ENCODE measurements at places on chromosomes 2 and 18.

- DNase-seq = no peak
Measured at GRCh38 chr2:205681401-205682238, 681 bp upstream of the NRP2 start.

GRCh38 chr2:227160164-227160563 lies 3.8 kb downstream of the COL4A4 start:
- no peak for DNase-seq

DNA sequence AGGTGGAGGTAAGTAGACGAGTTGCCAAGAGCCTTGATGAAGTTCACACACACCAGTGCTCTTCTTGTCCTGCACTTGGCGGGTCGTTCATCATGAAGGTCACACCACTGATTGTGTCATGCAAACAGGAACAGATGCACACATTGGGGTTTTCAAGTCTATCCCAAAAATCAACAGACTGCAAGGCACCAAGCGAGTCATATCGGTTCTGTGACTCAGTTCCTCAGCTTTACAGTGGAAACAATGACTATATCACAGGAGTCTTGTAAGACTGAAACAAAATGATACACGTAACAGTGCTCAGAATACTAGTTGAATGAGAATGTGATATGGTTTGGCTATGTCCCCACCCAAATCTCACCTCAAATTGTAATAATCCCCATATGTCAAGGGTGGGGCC lies 526.9 kb upstream of the ID2 start:
- DNase-seq = no peak

DNA sequence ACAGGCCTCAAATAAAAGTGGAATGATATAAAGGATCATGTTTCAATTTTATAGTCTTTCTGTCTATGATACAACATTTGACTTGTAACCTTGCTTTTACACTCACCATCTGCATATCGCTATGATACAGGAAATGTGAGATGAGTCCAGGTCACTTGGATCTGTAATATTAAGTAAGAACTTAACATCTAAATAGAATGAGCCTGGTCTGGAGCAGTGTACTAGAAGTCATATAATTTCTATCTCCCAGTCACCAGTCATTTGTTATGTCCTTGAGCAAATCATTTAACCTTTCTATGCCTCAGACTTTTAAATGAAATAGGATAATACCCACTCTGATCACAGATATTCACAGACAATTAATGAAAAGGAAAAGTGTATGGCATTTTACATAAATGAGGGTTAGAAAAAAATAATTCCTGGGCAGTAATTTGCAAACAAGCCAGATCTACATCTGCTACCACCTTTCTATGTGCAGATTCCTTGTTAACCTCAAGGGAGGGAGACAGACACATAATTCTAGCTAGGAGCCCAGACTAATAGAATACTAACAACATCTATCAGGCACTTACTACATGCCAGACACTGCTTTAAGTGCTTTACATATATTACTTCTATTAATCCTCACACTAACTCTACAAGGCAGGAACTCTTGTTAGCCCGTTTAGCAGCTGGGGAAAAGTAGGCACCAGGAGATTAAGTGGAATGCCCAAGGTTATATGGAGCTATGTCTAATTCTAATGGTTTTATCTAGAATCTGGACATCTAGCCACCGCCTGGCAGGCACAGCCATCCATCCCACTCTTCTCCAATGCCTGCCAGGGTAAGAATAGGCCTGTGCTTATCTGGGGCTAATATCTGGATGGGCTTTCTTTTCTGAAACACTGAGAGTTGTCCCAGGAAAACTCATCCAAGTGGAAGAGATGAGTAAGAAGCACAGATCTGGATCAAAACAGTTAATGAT lies 313.6 kb upstream of the CDH20 start:
- no peak for DNase-seq

GRCh38 chr2:156118753-156119416 lies 213.6 kb downstream of the NR4A2 start:
- no peak for DNase-seq

DNA sequence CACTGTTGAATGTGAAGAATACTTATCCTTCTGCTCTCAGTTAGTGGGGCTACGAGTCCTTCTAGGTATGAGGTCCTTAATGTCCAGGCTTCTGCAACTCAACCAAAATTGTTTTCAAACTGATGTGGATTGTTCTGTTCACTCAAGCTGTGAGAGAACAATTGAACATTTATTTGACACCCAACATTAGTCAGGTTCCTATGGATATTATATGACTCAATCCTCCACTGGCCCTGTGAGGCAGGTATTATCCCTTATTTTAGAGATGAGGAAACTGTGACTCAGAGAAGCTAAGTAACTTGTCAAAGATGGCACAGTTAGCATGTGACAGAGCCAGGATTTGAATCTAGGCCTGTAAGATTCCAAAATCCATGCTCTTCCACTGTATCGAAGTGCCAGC lies 1.2 kb upstream of the LYG2 start:
- DNase-seq = no peak

DNA sequence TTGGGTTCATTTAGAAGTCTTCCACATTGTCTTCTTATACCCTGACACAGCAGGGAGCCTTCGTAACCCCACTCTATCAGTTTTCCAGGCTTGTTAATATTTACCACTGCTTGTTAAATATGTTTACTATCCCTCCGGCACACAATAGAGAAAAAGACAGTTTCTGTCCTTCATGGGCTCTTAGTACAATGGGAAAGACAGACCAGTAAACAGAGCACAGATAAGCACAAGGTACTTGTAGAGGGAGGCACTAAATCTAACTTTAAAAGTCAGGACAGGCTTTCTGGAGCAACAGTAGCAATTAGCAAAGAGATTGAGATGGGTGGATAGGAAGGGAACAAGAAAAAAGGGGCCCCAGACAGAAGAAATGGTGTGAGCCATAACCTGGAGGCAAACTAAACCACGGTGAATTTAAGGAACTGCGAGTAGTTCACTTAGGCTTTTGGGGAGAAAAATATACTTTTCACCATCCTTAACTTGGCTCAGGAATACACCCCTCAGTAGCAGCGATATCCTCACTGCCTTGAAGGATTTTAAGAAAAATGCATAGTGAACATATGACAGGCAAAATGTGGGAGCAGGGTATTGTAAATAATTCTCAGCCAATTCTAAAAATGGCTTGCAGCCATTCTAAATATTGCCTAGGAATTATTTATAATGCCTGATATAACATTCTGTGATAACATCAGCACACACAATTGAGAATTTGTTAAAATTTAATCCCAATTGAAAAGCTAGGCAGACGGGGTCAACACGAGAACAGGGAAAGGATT lies 383.7 kb downstream of the CDH2 start:
- no peak for DNase-seq

GRCh38 chr2:234789556-234790325 lies 162.1 kb upstream of the SH3BP4 start:
- DNase-seq = peak; percentile 97

- DNase-seq = no peak
Measured at GRCh38 chr2:221210686-221211085, 361.4 kb downstream of the EPHA4 start.

DNA sequence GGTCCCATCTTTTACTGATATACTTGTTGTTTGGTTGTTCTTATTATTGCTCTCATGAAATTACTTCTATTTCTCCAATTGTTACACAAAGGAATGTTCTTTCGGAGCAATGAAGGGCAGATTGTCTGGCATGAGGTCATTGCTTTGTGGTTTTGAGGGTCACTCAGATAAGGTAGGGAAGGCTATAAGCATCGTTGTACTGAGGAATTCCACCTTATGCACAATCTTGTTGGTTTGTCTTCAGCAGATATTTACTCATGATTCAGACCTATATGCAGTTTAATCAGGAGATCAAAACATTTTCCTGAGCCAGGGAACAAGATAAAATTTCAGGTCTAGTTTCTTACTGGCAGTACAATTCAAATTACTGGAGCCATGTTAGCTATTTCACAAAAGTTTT lies 163.0 kb upstream of the SPHKAP start:
- no peak for DNase-seq

- no peak for DNase-seq
Measured at GRCh38 chr2:14743861-14744260, 111.3 kb downstream of the LRATD1 start.

DNA sequence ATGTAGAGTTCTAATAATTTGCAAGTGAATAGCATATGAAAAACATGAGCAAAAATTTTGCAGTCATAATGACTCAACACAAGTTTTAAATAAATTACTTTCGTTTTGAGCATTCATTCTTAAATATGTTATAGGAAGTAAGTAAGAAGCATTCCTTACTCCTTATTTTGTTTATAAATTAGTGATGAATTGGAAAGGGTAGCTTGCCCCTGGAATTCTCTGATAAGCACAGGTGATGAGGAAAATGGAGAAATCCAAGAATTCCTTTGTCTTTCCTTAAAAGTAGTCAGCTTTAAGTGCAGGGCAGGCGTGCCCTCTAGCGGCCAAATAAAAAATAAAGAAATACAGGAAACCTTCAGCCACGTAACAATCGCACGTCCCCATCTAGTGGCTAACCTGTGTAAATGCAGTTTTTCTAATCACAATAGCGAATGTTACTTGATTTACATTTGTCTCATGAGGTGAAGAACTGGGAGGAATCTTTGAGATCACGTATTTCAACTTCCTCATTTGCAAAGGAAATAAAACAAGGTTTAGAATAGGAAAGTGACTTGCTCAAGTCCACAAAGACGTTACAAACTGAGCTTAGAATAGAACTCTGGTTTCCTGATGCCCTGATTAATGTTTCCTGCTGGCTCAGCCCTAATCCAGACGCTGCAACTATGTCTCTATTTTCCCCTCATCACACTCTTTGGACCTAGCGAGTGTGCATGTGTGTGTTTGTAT lies 47.2 kb upstream of the ZNG1B start:
- DNase-seq = no peak

- no peak for DNase-seq
Measured at GRCh38 chr2:120769076-120769786, 33.6 kb downstream of the GLI2 start.

- no peak for DNase-seq
Measured at GRCh38 chr2:81412681-81413080, 1108.1 kb upstream of the LRRTM1 start.

GRCh38 chr2:235679471-235679870 lies 185.6 kb downstream of the AGAP1 start:
- no peak for DNase-seq

- DNase-seq = no peak
Measured at GRCh38 chr2:109466674-109467575, 146.8 kb downstream of the SEPTIN10 start.

DNA sequence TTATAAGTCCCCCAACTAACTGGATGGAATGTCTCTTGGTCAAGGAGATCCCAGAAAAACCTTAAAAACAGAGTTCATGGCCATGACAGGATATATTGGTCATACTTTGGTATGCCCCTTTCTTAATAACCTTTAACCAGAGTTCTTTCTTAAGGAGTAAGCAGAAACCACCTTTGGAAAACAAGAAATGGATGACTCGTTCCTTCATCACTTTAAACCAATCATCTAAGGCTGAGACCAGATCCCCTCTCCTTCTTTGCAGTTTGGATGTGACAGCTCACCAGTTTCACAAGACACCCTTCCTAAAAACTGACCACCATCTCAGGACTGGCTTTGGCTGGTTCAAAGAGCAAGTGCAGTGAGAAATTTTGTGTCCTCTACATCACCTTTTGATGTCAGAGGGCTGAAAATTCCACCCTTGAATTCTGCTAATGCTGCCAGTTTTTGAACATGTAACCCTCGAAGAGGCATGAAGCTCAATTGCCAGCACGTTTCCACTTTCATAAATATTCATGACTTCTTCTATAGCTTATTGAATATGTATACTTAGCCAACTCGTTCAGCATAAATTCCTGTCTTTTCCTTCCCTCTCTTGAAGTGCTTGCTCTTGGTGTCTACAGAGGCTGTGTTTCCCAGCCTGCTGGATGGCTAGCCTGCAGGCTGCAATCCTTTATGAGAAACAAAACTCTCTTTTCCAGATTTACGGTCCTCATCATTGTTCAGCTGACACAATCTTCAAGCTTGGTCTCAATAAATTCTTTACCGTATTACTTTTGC lies 1323.5 kb upstream of the TMEFF2 start:
- no peak for DNase-seq

DNA sequence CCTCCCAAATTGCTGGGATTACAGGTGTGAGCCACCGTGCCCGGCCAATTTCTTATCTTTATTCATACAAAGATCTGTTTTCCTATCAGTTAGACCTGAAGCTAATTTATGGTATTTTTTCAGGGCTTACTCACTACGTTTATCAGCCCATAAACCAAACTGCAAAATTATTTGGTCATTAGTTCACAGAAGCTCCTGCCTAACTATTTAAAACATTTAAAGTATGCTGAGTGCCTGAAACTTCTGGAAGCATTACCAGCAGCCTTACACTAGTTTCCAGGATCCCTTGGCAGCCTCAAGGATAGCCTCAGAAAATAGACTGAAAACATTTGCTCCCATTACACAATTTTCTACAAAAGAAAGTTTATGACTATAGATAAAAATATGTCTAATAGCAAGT lies 68.8 kb downstream of the GALNT13 start:
- no peak for DNase-seq

DNA sequence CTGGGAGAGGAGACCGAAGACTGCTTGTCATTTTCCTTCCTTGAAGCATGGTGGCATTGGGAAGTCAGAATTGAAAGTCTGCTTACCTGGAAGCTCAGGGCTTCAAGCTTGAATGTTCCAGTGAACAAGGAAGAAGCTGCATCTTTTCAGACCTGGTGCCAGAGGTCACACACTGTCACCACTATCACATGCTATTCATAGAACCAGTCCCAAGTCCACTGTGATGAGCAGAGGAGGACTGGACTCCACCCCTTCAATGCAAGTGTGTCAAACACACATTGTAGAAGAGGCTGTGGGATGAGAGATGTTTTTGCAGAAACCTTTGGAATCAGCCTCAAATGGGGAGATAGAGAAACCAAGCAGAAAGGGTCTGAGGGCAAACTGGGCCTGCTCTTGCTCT lies 81.4 kb downstream of the LYPD1 start:
- no peak for DNase-seq

- DNase-seq = no peak
Measured at GRCh38 chr2:64359892-64360657, 93.9 kb upstream of the LGALSL start.

DNA sequence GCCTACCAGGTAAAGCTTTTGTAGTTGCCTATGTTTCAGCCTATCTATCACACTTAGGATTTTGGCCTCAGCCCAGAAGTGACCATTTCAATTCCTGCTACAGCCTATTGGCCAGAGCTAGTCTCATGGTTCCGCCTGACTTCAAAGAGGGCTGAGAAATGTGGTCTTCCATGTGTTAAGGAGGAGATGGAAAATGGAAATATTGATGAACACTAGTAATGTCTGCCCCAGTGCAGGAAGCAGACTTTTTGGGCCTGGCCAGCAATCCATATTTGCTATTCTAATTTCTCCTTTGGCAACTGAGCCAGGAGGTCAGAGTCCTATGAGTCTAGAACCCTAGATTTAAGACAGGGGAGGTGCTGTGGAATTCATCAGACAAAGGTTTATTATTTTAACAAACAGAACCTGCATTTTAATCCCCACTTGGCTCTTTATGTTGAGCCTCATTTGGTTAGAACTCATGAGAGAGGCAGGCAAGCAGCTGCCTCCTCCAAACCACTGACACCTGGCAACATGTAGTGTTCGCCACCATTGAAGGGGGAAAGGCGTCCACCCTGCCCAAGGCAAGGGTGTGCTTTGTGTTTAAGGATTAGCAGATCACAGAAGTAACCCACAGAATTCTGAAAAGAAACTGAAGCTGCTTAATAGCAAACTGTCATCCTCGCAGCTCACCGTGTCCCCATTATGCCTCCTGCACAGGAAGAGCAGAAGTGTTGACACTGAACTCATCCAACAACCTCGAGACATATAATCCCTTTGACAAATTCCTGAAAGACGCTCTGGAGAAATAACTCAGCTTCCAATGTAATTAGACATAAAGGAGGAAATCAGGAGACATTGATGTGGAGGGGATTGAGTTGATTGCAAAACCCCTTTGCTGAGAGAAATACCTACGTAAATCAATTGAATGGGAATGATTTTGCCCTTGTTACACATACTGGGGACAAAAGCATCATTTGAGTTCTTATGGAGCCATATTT lies 47.7 kb upstream of the SCG2 start:
- no peak for DNase-seq

All from NCI-H774 (cell line).